Pulmonary artery endothelial cell (primary cell): ENCODE measurements at places on chromosomes 3 and 15. TPM values are rescaled to one million over a fixed set of nuclear protein-coding genes. Genes with fewer than 3 reads are reported as not detected.

GRCh38 chr3:192155194-192155593 is 572.1 kb downstream of the FGF12 start:
- no peak for DNase-seq

DNA sequence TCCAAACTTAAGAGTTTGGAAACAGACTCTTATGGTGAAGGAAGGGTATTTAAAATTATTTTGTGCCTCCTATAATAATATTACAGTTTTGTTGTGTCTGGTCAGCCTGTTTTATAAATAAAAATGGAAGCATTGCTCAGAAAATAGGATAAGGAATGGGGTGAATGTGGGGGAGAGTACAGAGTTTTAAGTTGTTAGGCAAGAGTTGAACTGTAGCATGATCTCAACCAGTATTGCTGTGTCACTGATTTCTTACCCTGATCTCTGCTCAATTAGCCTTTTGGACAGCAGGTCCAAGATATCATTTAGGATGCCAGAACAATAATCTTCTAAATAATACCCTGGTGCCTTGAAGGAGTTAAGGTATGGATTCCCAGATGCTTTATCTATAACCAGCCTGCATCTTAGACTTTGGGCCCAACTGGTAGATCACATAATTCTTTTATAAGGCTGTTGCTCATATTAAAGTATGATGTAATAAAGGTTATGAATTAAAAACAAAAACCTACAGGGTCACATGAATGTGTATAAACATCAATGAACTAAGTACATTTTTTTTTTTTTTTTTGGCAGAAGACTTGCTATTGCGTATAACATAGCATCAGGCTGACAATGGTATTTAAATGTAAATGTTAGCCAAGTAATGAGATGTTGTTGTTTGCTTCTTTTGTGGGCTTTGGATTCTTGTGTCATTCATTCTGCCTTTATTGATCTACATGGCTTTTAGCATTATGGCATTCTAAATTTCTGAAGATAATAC is 70.0 kb downstream of the MITF start:
- no peak for DNase-seq

- no peak for DNase-seq
These were observed 247.4 kb upstream of the TRIM42 start for GRCh38 chr3:140430494-140430893.

- DNase-seq = no peak
These were observed 7.5 kb downstream of the DET1 start for GRCh38 chr15:88538972-88539371.

GRCh38 chr3:55489798-55490132 is 2.7 kb upstream of the WNT5A start:
- DNase-seq = no peak

GRCh38 chr3:101542957-101543356 is 18.7 kb upstream of the TRMT10C start:
- DNase-seq = no peak

GRCh38 chr3:197478746-197479668 is 76.8 kb downstream of the BDH1 start:
- DNase-seq = no peak

- no peak for DNase-seq
These were observed 859 bp downstream of the RORA start for GRCh38 chr15:61227950-61228936.

DNA sequence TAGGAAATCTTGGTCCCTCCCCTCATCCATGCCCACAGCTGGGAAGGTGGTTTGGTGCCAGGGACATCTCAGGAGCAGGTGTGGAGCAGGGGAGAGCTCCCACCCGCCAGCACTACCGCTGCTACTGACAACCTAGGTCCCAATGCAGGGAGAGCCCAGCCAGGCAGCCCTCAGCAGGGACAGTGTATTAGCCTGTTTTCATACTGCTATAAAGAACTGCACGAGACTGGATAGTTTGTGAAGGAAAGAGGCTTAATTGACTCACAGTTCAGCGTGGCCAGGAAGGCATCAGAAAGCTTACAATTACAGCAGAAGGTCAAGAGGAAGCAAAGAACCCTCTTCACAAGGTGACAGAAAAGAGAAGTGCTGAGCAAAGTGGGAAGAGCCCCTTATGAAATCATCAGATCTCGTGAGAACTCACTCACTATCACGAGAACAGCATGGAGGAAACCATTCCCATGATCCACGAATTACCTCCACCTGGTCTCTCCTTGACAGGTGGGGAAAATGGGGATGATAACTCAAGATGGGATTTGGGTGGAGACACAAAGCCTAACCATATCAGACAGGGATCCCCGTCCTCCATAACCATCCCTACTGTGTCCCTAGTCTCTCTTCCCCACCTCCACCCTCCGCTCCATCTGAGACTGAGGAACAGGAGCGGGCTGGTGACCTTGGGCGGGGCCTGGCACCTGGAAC is 218.6 kb downstream of the TBC1D2B start:
- no peak for DNase-seq

GRCh38 chr15:97728791-97729190 is 231.7 kb upstream of the ARRDC4 start:
- no peak for DNase-seq

DNA sequence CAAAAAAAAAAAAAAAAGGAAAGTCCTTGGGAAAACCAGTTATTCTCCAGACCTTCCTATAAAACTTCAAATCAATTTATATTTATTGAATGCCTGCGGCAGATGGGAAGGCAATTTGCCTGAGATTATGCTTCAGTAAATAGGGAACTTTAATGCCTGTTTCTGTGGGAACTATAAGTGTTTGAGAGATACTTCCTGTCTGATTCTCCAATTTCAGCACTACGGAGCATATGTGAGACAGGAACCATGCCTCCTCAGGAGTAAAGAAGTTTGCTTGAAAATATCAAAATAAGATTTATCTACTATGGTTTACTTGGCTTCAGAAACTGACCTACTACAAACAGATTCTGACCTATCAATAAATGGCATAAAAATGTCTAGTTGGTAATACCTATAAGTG is 135.5 kb downstream of the CBLB start:
- DNase-seq = no peak

DNA sequence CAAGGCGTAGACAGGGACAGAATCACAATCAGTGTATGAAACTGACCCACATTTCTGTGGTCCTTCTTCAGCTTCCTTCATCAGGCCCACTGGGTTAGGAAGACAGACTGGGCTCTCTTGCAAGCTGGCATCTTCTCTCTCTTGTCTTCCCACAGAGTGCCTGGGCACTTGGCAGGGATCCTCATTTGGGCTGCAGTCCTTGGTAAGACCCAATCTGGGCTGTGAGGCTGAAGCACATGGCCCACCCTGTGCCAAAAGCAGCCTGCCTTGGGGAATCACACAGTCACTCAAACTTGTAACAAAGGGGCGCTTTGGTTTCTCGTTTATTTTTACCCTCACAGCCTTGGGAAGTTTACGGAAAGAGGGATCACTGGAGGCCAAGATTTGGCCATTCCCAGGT is 8.2 kb upstream of the EPHB3 start:
- DNase-seq = no peak

GRCh38 chr3:28347374-28348264 is 902 bp upstream of the ZCWPW2 start:
- DNase-seq = no peak

DNA sequence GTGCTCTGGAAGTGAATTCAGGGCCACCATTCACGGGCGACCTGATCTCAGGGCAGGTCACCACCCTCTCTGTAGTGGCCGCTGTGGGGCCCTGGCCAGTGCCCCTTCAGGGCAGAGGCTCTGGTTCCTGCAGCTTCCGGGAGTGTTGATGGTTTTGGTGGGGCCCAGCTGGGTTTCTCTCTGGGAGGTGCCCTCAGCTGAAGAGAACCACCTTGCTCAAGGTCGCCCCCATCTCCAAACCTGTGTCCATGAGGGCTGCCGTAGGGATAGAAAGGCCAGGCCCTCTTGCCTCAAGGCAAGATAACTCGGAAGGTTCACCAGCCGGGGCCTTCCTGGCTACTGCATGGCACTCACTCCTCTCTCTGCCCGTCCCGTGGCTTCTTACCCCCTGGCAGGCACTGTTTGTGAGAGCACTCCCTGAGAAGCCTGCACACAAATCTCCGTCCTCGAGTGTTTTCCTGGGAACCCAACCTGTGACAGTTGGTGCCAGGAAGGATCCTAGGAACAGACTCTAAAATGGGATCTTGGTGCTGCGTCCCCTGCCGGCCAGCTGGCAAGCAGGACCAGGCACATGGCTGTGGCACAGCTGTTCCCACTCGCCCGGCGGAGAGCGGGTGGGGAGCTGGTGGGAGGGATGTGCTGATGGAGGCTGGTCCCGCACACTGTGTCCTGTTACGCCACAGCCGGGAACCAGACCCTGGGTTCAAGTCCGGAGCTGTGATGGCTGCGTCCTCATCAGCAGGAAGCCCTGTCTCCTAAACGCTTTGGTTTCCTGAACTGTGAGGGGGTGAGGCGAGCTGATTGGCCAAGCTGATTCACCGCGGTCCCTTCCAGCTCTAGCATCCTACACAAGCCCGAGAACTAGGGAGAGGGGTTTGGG is 23.2 kb upstream of the PIGZ start:
- no peak for DNase-seq

DNA sequence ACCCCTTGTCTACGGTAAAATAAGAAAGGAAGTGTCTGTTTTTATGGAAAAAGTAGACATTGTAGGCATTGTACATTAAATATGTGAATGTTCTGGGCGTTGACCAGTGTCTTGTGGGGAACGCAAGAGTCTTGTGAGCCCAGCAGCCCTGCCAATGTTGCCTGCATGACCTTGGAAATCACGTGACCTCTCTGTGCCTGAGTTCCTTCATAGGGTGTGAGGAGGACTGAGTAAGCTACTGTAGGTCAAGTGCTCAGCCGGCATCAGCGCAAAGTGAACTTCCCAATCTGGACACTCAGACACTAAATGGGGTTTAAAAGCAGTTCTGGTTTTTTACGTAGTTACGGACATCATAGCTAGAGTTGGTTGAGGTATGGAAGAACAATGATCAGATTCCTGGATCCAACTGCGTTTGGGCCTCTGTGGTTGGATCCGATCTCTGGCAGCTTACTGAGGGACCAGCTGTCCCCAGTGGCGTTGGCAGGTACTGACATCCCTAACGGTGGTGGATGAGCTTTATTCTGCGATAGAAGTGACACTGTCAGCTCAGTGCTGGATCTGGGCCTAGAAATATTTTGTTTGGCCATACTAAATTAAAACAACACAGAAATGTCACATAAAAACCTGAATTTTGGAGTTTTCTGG is 63.8 kb downstream of the SPSB4 start:
- no peak for DNase-seq

- no peak for DNase-seq
These were observed 18.7 kb downstream of the BCL6 start for GRCh38 chr3:187726564-187726963.

DNA sequence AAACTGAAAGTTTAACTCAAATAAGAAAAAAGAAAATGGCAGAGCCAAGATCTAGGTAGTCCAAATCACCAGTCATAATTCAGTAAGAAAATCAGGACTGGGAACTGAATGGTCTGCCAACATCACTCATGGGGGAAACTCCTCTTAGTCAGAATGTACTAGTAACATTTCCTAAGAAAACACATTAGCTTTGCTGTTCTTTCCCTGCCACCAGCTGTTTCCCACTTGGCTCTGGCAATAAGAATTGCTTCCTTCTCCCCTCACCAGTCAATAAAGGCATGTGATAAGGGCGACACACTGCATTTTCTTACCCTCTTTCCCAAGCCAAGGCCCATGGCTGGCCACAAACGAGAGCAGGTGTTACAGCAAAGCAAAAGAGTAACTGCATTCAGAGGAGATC is 46.1 kb downstream of the PIK3R4 start:
- peak; percentile 97 for DNase-seq

DNA sequence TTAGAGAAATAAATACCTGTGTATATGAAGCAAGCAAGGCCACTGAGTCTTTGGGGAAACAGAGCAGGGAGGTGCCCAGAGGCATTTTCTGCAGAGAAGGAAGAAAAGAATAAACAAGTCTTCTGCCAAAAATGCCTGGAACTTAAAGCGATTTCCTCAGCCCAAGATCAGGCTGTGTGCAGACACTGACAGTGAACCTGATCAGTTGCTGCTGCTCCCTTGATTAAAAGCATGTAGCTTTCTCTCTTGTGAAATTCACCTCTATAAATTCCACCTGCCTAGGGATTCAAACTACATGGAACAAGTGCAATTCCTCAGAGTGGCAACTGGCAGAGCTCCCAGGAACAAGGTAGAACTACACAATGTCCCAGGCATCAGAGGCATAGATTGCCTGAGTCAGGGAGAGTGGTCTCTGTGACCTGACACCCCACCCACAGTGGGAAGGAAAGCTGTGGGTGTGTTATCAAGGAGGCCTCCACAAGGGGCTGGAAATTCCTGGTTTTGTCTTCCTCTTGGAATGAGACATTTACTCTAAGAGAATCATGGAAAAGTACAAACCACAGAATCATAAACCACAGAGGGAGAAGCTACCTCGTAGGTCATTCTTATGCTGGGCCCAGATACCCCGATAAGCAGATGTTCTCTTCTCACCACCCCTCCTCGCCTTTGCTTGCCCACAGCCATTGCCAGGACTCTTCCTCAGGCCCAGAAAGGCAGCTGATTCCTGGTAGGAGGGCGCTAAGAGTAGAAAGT is 1.8 kb upstream of the ZBTB38 start:
- DNase-seq = no peak

DNA sequence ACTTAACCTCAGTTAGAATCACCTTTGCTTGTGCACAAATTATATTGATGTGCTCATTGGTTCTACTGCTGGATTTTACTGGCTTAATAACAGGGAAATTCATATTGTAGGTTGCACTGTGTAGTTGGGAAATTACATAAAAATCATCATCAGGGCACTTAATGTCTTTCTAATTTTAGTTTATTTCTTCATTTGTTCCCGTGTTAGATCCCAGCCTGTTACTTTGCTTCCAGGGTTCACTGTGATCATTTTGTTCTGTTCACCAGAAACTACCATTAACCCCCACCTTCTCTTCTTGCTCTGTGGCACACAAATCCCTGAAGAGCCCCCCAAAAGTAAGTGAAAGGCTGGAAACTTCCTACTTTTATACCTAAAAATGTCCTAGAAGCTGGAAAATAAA is 80.4 kb downstream of the RARB start:
- no peak for DNase-seq

- DNase-seq = no peak
These were observed 77.0 kb downstream of the LRIG1 start for GRCh38 chr3:66423791-66424190.

Gene ALDH1A2
- 4.0 and 91.0 TPM in 2 replicates for total RNA-seq

Gene MEX3B
- 7.9 and 9.6 TPM in 2 replicates for total RNA-seq

Gene METTL6
- 27.0 and 38.7 TPM in 2 replicates for total RNA-seq

Gene CYP19A1
- not detected in 2 replicates for total RNA-seq

Gene TRPM1
- total RNA-seq = 0.25 and 0.26 TPM in 2 replicates

Gene COL8A1
- total RNA-seq = 251 and 873 TPM in 2 replicates

Gene GUCA1C
- not detected in 2 replicates for total RNA-seq

Gene THBS1
- total RNA-seq = 5,210 and 8,327 TPM in 2 replicates

Gene XCR1
- total RNA-seq = not detected in 2 replicates

Gene SERINC4
- not detected in 2 replicates for total RNA-seq
